ENCODE measurements at places on chromosomes 16 and 17.

GRCh38 chr17:44757045-44757917 is 1.5 kb upstream of the ADAM11 start:
- no peak for DNase-seq

GRCh38 chr16:66660422-66661209 is 35.9 kb downstream of the CMTM4 start:
- peak; percentile 35 for DNase-seq

GRCh38 chr17:8421571-8421970 is 14.1 kb upstream of the NDEL1 start:
- no peak for DNase-seq

DNA sequence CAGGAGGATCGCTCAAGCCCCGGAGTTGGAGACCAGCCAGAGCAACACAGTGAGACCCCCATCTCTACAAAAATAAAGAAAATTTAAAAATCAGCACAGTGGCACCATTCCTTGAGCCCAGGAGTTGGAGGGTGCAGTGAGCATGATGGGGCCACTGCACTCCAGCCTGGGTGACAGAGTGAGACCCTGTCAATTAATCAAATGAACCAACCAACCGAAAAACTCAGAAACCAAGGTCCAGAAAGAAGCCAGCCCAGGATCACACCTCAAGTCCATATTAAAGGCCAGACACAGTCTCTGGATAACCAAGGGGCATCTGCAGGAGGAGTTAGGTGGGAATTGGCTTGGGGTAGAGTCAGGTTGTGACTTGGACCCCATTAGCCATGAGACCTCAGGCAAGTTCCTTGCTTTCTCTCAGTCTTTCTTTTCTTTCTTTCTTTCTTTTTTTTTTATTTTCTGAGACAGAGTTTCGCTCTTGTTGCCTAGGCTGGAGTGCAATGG is 2.4 kb downstream of the HSD17B1 start:
- no peak for DNase-seq

DNA sequence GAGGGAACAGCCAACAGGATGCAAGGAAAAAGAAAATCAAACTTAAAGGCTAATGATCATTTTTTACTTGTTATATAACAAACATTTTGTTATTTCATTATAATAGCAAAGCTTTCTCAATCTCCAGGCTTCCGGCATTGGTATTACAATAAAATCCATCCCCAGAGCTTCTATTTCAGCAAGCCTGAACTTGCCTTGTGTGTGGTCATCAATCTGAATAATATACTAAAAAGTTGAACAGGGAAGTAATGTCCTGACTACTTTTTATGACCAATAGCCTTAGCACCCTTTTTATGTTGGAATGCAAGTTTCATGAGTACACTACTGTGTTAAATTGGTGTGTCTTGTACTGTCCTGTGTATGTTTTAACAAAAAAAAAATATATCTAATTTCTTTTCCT is 27.1 kb upstream of the VWA3A start:
- DNase-seq, result no peak

- DNase-seq, result no peak
These were observed 46.7 kb downstream of the MAP2K6 start for GRCh38 chr17:69460963-69461922.

DNA sequence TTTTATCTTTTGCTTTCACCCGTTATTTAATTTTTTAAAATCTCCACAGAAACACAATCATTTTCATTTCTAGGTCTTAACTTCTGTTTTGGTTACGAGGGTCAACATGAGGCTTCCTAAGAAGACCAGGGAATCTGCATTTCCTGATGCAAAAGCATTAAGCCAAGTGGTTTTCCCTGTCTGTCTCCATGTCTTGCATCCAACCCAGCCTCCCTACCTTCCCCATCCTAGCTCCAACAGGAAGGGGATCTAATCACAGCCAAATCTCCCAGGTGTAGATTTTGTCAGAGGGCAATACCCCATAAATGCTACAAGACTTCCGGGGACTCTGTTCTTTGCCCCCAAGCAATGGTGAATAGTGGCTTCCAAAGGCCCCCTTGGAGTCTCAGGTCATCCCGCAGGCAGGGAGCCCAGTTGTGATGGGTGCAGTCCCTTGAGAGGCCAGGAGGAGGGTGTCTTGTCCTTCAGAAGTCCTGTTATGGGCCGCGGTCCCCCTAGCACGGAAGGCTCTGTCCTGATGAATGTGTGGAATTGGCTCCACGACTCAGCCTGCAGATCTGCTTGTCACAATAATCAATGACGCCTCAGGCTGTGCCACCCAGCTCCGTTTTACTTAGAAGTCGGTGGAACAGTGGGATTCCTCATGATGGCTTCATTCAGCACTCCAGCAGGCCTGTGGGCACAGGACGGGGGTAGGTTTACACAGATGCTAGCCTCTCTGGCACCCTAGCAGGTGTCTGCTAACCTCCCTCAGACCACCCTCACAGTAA is 141.1 kb downstream of the RGS9 start:
- DNase-seq, result peak; percentile 60

DNA sequence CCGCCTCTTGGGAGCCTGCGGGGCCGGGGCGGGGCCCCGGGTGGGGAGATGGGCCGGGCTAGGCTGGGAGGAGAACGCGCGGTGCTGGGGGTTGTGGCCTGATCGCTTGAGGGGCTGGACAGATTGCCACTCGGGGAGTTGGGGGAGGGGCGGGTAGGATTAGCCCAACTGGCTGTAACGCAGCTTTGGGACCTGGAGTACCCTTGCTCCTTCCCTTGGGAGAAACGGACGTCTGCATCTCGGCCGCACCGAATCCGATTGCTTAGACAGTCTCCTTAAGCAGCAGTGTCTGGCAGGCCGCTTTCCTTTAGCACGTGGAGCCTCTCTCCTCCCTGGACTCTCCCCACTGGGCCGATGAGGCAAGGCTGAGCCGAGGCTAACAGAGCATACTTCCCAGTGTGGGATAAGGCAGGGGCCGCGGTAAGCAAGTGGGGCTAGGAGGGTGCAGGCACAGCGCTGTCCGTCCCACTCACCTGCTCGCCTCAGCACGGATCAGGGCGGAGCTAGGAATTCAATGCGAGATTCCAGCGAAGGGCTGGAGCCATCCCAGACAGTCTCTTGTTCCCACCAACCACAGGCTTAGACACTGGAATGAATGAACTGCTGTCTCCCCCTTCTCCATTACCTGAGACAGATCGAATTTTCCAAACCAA is 540 bp upstream of the ACLY start:
- no peak for DNase-seq

DNA sequence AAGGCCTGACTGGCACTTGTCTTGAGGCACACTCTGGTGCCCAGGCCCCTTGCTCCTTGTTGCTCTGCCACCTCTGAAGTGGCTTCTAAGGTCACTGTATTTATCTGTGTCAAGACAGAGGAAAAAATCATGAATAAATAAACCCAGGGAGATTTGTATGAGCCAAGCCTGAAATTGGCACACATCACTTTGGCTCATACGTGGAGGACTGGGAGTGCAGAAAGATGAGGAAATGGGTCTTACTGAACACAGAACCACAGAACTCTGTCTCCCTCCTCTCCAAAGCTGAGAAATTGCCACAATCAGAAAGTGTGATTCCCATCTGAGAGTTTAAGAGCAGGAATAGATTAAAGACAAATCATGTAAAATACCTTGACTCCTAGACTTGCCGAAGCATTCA is 27.1 kb upstream of the C16orf78 start:
- DNase-seq, result no peak

- no peak for DNase-seq
These were observed 91.8 kb downstream of the ASIC2 start for GRCh38 chr17:33201283-33201682.

DNA sequence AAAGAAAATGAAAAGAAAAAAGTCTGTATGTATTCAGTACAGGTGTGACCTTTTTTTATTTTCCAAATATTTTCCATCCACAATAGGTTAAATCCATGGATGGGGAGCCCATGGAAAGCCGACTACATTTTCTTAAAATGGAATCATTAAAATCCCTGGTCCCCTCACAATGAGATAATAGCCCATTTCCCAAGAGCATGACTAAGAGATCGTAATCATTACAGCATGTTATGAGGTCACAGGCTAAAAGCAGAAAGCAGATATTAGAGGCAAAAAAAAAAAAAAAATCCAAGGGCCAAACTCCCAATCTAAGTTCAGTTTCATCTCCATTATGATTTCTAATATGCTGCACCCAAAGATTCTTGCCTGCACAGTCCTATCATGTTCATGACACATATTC is 44.7 kb downstream of the CYTH1 start:
- no peak for DNase-seq

DNA sequence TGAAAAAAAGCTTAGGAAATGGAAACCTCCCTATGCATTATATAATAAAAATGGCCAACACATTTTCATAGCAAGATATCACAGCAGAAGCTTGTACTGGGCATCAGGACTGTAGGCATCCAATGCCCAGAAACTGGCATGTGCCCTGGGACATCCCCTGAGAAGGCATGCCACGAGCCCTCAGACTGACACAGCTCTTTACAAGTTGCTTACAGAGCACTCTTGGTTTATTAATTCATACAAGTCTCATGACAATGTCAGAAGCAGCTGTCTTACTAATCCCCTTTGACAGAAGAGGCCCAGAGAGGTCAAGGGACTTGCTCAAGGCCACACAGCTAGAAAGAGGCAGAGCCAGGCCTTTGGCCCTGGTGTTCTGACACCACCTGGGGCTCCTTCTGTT is 5.6 kb upstream of the CCL2 start:
- DNase-seq, result no peak

- DNase-seq, result no peak
These were observed 1.9 kb downstream of the C1QTNF8 start for GRCh38 chr16:1094124-1094479.

GRCh38 chr17:55215711-55216110 is 49.0 kb upstream of the HLF start:
- no peak for DNase-seq

DNA sequence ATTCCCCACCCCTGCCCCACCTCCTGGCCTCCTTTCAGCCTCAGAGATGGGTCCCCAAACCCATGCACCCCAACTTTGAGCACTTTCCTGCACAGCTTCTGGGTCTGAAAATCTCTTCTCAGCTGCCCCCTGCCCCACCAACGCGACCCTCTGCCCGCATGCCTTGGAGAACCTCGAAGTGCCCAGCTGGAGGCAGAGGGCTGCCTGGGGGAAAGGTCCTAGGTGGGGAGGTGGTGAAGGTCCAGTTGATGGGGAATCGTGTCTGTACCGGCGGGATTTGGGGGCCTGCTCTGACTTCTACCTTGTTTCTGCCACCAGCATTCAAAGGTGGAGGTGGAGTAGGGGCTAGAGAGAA is 1.3 kb downstream of the NKD1 start:
- no peak for DNase-seq

DNA sequence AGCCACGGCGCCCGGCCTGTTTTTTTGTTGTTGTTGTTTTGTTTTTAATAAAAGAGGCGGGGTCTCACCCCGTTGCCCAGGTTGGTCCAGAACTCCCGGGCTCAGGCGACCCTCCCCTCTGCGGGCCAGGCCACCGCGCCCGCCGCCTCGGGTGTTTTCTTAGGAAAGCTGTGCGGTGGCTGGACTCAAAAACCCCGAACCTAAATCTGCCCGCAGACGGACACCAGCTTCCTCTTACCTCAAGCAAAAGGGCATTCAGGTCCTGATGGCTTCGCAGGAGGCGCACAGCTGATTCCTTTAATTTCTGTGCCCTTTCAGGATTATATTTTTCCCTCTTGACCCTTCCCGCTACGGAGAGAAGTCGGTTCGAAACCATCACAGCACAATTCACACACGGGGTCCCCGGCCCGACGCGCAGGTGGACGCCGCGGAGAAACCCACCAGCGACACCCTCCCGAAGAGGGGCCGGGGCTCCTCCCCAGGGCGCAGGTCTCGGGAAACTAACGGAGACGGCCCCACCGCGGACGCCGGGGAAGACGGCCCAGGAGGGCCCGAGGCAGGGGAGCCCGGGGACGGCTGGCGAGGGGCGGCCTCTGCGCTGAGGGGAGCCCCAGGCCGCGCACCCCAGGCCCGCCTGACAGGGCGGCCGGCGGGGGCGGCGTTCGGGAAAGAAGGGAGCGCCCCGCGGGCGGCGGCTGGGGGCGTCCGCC is 653 bp downstream of the FANCA start:
- peak; percentile 66 for DNase-seq

GRCh38 chr17:17416007-17416399 is 60.8 kb upstream of the MED9 start:
- DNase-seq, result no peak

- no peak for DNase-seq
These were observed 13.8 kb upstream of the DLX4 start for GRCh38 chr17:49955157-49955556.

DNA sequence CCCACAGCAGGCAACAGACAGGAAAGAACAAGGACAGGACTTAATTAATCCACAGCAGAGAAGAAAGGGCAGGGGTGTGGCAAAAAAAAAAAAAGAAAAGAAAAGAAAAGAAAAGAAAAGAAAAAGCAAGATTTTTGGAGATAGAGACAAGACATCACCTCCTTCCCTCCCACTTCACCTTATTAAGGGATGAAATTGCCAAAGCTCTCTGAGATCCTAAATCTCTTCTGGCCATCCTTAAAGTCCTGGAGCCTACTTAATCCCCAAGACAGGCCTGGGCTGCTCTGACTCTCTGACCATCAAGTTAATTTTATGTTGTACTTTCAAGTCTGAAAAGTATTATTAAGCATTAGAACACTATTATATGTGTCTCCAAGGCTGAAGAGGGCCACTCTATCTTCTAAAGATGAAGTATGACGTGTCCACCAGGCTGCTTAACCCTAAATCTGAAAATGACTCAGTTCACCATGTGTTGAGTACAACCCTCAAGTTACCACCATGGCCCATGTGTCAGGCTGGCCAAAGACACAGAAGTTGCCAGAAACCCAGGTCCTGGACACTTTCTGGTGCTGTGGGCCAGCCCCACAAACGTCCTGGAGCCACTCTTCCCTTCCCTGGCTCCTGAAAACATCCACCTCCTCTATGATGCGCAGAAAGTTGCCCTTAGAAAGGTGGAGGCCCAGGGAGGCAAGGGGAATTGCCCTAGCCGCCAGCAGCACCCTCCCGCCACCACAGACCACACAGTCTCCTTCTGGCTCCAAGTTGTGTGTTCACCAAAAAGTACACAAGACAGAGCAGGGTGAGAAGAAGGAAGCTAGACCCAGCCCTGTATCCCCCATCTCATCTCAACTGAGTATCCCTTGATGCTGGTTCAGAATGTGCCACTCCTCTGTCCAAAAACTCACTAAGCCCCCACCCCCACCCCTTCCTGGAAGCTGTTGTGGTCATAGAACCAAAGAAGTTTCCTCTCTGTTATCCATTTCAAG is 2.7 kb downstream of the SOCS1 start:
- DNase-seq, result peak; percentile 81

- DNase-seq, result no peak
These were observed 4.1 kb upstream of the NHERF1 start for GRCh38 chr17:74744349-74744713.

DNA sequence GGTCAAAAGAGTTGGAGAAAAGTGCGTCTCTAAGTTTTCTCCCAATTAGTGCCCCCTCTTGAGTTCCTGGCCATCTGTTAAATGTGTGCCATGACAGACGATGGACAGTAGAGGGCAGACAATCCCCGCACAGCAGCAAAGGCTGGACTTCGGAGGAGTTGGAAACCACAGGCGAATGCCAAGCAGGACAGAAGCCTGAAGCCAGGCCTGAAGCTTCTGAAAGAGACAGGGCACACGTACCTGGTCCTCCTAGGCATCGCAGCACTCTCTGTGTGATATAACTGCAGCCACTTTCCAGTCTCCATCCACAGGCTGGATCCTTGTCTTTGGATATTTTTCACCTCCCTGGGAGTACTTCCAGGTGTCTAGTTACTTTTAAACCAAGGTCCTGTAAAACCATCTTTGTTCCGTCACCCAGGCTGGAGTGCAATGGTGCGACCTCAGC is 14.5 kb downstream of the C17orf100 start:
- DNase-seq, result peak; percentile 66

GRCh38 chr16:11144122-11144521 is 111.9 kb downstream of the SOCS1 start:
- DNase-seq, result no peak

All from activated CD8-positive, alpha-beta memory T cell treated with anti-CD3 and anti-CD28 coated beads, Interleukin-2, amount 50 U/mL, for 48 hours (primary cell).